ENCODE measurements at places on chromosomes 2 and 18.

DNA sequence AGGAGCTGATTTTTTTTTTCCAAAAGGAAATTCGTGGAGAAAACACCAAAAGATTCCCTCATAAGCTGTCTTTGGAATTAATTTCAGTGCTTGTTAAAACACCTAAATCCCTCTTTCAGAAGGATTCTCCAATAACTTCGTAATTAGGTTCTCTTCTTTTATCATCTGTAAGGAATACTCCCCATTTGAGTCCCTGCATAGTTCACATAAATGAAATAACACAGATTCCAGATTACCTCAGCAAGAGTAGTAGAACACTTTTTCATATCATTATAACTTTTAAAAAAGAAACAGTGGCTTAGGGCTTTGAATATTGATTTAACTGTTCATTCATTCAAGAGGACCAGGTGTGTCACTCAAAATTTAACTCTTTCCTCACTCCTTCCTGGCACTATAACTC is 55.5 kb downstream of the ARHGAP28 start:
- DNase-seq: no peak

- DNase-seq: no peak
Measured at GRCh38 chr2:64212346-64212745, 68.1 kb upstream of the PELI1 start.

DNA sequence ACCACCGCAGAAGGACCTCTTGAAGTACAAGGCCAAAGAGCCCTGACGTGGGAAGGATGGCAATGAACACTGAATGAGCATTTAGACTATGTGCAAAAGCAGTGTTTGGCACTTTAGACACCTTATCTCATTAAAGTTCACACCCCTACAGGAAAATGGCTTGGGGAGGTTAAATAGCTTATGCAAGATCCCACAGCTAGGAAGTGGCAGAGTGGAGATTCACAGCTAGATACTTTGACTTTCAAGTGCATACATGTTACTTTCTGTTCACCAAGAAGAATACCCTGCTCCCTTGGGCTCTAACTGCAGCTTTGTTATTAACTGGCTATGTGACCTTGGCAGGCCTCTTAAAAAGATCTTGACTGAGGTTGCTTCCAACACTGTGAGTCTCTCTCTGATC is 58.2 kb downstream of the ICOS start:
- no peak for DNase-seq

DNA sequence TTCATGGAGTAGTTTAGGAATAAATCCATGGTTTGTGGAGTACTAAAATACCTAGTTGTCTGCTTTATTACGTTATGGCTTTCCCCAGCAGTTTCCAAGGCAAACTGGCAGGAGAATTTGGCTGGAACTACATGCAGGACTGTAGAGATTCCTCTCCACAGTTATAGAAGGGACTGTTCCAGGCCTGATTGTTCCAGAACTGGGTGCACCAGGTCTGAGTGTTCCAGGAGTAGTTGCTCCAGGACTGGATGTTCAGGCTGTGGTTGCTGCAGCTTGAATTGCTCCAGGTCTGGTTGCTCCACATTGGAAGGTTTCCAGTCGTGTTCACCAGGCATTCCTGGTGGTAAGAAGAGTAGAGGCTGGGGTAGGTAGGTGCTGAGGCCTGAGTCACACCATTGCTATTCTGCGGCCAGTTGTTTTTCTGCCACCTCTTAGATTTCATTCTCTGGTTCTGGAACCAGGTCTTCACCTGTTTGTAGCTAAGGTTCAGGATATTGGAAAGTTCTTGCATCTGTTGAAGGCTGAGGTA is 28.1 kb downstream of the SGPP2 start:
- no peak for DNase-seq

GRCh38 chr2:19178175-19178574 is 180.2 kb downstream of the OSR1 start:
- DNase-seq: no peak

DNA sequence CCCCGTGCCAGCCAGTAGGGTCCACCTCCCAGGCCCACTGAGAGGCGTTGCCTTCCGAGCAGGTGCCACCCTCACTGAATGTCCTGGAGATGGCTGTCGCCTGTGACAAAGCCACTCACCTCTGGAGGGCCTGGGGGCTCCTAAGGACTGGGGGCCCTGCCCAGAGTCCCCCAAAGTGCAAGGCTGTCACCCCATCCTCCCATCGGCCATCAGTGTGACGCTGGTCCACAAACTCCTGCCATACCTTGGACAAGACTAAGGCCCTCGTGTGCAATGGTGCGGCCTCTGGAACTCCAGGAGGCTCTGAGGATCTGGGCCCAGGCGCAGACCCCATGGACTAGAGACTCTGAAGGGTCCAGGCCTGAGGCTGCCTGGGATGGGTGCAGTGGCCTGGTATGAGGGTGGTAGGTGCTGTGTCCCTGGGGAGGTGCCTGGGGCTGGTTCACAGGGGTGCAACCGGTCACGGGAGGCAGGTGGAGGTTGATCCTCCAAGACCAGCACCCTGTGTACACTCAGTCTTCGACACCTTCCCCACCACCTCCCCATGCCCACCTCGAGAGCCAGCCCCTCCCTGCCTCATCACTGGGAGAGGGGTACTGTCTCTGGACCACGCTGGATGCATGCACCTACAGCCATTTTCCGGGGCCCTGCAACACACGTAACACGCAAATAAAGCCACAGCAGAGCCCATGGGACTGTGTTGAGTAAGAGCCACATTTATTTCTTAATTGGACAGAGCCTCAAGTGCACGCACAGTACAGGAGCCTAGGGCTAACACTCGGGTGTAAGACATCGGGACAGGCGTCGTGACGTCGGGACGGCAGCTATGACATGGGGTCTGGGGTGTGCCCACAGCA is 21.6 kb downstream of the AQP12A start:
- DNase-seq: no peak

- DNase-seq: no peak
Measured at GRCh38 chr2:100742277-100743254, 77.4 kb upstream of the NPAS2 start.

GRCh38 chr2:170360546-170361089 is 182.7 kb downstream of the MYO3B start:
- DNase-seq: no peak
